ENCODE measurements at places on chromosomes 1 and 21. TPM values are rescaled to one million over a fixed set of nuclear protein-coding genes. Genes with fewer than 3 reads are reported as not detected.
A peak's percentile ranks its signal among the peaks of the same experiment; 100 is the strongest.

Gene RAB3B
- 0.09 TPM for total RNA-seq

Gene ASPM
- total RNA-seq: 56.9 TPM

Gene TSTD1
- total RNA-seq: 78.0 TPM

Gene OR2L5
- not detected for total RNA-seq

Gene LMOD1
- not detected for total RNA-seq

Gene CELA2B
- total RNA-seq: not detected

Gene UBE2G2
- 95.6 TPM for total RNA-seq

Gene KCNA3
- 48.3 TPM for total RNA-seq

- DNase-seq: no peak
Observed at GRCh38 chr1:168980656-168981055, 125.8 kb upstream of the ATP1B1 start.

GRCh38 chr1:25082216-25082899 is 149.9 kb downstream of the SYF2 start:
- DNase-seq: no peak

- DNase-seq: no peak
Observed at GRCh38 chr1:207841293-207841692, 69.6 kb downstream of the CD34 start.

GRCh38 chr1:155223047-155223446 is 14.6 kb downstream of the MTX1 start:
- DNase-seq: no peak

- no peak for DNase-seq
Observed at GRCh38 chr1:205318231-205318991, 3.1 kb downstream of the NUAK2 start.

- no peak for DNase-seq
Observed at GRCh38 chr1:54442185-54442584, 36.0 kb upstream of the SSBP3 start.

GRCh38 chr1:164617377-164618201 is 58.6 kb downstream of the PBX1 start:
- no peak for DNase-seq

DNA sequence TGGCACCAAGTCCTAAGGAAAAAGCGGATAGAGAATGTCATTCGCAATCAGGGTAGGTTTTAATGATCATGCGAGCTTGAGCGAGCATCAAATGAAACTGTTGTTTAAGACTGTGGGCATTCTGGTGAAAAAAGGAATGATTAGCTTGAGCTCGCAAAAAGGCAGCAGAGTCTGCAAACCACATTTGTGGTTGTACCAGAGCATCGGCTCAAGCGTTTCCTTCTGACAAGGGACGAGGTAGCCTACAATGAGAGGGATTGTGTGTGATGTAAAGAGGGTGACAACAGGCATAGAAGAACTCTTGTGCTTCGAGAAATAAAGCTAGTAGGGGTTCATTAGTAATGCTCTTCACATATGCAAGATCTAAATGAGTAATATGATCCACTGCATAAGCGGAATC is 11.1 kb upstream of the CD48 start:
- no peak for DNase-seq

GRCh38 chr1:22118291-22118992 is 24.5 kb downstream of the WNT4 start:
- no peak for DNase-seq

GRCh38 chr1:81226603-81226928 is 574.2 kb upstream of the ADGRL2 start:
- no peak for DNase-seq

DNA sequence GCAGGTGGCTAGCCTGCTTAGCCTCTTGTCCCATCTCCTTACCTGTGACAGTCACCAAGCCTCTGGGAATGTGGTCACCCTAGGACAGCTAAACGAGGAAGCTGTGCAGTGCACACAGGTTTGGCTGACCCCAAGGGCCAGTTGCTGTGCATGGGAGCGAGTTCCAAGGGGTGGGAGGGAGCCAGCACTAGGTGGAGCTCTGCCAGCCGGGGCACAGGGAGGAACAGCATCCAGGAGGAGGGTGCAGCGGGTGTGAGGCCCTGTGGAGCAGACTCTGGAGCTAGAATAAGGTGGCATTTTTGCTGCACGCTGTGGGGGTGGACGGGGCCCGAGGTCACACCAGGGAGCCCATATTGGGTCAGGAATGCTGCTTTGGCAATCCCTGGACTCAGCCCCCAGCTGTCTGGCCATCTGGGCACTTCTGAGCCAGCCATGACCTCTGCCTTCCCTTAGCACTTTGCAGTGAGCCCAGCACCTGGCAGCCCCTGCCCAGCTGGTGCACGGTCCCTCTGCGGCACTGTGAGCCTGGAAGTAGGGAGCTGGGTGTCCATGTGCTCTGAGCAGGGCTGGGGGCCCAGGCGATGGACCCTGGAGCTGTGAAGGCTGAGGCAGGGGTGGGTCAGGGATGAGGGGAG is 8.7 kb downstream of the PDXK start:
- no peak for DNase-seq

- no peak for DNase-seq
Observed at GRCh38 chr1:114339379-114339778, 171.6 kb downstream of the TRIM33 start.

GRCh38 chr21:42051788-42052187 is 19.3 kb upstream of the UMODL1 start:
- DNase-seq: no peak

DNA sequence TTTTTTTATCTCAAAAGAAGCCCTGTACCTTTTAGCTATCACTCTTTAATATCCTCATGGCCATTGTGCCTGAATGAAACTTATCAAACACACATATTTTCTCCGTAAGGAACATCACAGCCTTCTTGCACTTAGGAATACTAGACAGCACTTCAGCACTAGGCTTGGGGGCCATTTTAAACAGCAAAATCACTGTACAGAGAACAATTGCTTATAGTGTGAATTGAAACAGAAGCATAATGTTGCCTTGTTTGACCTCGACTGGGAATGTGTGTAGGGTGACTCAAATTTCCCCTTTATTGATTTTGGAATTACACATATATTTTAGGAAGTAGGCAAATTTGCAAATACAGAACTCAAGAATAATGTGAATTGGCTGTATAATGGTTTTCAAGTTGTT is 36.4 kb downstream of the KYAT3 start:
- no peak for DNase-seq

GRCh38 chr1:40315795-40316594 is 1.1 kb downstream of the COL9A2 start:
- peak; percentile 57 for DNase-seq

DNA sequence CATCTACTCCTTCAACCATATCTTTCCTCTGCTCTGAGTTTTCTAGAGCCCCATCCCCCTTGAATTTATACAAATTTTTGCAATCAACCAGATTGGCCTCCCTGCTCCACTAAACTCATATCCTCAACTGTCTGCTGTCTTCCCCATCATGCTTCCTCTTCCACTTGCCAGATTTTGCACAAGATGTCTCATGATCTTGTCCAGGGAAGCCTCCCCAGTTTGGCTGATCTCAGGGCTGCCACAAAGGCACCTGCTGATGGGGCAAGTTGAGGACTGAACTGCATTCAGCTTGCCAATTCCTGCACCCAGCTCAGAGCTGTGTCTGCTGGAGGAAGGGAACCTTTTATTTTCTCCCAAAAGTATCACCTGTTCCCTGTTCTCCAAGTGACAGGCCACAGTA is 3.9 kb upstream of the KCNJ9 start:
- no peak for DNase-seq

- no peak for DNase-seq
Observed at GRCh38 chr1:41672173-41672572, 187.7 kb upstream of the EDN2 start.

- DNase-seq: no peak
Observed at GRCh38 chr1:13582713-13583443, 754 bp upstream of the PDPN start.

DNA sequence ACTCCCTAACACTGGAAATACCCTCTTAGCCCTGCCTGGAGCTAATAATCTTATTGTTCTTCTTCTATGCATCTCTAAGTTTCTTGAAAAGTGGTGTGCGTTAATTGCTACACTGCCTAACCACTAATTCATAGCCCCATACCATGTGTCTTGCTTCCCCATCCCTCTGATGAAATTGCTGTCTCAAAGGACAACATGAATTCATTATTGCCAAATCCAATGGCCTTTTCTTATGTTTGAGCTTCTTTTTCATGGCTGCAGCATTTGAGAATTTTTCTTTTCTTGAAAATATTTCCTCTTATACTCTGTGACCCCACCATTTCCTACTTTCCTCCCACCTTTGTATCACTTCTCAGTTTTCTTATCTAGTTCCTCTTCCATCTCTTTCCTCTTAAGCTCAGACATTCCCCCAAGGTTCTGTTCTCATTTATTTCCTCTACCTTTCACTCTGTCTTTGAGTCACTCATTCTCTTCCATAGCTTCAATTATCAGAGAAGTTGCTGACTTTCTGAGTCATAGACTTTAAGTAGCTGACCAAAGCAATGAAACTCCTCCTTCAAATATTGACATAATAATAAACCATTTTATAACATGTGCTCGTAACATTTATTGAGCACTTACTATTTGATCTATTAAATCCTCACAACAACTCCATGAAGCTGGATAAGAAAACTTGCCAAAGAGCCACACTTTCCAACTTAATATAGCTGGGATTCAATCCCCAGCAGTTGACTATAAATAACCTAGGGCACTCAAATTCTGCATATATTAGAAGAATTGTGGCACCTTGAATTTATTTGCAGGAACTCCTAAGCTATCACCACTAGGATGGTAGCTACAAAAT is 35.5 kb upstream of the ATP6V1G3 start:
- no peak for DNase-seq

- DNase-seq: no peak
Observed at GRCh38 chr1:157442065-157442464, 110.2 kb downstream of the FCRL5 start.

DNA sequence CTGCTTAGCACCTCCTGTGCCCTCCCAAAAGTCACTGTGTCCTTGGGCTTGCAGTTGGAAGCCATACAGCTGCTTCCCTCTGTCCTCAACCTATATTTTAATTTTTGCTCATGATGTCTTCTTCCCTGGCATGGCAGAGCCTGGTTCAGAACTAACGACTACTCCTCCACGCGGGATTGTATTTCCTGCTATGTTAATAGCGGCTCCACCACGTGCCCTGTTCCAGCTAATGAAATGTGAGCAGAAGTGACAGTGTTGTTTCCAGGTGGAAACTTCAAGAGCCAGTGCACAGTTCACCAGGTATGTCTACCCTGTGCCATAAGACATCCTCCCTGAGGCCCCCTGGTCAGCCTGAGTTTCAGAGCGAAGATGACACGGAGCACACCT is 52.1 kb downstream of the DHRS3 start:
- no peak for DNase-seq

DNA sequence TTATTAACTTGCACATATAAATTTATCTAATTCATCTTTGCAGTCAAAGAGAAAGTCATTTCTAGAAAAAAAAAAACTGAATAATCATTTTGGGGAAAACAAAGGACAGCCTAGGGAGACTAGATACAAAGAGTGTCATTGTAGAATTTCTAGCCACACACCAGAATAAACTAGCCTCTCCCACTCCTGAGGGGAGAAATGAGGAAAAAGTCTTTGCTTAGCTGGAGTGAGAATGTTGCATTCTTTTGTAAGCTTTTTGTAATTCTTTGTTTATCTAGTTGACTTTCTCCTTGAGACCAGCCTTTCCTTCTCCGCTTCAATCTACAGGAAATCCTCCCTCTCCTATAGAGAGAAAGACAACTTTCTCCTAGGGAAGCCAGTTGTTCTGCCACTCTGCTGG is 15.9 kb upstream of the CGN start:
- DNase-seq: no peak

- DNase-seq: peak; percentile 44
Observed at GRCh38 chr1:169546087-169546995, 39.9 kb downstream of the F5 start.

DNA sequence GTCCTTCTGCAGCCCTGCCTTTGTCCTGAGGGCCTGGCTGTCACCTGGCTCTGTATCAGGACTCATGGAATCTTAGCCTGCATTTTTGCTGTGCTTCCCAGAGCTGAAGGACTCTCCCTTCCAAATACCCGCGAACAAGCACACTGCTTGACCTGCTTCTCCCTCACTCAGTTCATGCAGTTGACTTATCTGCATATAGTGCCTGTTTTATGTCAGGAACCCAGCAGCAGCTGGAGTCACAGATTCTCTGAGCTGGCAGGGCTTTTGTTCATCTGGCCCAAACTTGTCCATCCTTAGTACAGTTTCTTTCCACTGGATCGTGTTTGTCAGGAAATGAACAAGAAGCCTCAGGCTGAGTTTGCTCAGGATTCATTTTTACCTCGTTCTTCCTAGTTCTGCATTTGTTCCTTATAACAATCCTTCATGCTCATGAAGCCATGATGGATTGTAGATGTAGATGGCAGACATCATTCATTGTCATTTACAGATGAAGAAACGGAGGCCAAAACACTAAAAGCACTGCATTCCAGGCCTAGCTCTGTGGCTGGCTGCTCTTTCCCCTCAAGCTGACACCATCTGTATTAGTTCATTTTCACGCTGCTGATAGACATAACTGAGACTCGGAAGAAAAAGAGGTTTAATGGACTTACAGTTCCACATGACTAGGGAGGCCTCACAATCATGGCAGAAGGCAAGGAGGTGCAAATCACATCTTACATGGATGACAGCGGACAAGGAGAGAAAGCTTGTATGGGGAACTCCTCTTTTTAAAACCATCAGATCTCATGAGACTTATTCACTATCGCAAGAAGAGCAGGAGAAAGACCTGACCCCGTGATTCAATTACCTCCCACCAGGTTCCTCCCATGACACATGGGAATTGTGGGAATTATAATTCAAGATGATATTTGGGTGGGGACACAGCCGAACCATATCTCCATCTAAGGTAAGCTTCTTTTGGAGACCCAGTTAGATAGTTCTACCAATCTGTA is 150.9 kb downstream of the HIVEP3 start:
- no peak for DNase-seq

DNA sequence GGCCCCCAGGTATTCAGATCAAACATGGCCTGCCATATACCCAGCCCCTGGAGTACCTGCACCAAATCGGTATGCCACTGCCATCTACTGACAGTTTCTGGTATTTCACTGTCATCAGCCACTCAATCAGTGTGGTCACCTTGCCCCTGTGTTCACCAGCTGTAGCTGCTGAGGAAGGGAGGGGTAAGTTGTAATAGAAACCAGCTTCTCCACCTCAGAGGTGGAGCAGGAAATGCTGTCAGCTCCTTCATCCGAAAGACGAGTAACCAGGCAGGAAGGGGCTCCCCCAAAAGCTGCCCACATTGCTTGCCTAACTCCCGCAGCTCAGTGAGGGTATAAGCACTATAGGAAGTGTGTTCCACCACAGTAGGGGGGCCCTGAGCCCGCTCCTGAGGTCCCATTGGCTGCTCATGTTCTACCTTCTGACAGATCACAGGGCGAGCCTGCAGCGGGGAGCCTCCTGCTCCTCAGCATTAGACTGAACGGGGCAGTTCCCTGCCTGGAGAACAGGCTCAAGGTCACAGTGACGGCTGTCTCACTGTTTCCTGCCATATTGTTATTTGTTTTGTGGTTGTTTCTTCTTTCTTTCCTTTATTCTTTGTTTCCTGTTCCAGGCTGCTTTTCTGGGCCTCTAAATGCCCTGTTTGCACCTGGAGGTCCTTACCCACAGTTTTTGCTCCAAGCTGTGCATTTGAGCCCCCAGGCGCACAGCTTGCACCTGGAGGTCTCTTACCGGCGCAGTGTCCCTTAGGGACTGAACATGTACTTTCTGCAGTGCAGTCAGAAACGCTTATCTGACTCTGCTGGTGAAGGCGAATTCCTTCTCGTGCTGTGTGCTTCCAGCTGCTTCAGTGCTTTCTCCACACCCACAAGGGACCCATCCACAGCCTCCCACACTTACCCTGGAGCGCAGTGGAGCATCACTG is 1638.3 kb downstream of the MRPL39 start:
- DNase-seq: peak; percentile 78

Data from activated T-cell treated with anti-CD3 and anti-CD28 coated beads, Interleukin-2, amount 50 U/mL, for 72 hours (primary cell).